ENCODE measurements at places on chromosomes 1 and 21.

DNA sequence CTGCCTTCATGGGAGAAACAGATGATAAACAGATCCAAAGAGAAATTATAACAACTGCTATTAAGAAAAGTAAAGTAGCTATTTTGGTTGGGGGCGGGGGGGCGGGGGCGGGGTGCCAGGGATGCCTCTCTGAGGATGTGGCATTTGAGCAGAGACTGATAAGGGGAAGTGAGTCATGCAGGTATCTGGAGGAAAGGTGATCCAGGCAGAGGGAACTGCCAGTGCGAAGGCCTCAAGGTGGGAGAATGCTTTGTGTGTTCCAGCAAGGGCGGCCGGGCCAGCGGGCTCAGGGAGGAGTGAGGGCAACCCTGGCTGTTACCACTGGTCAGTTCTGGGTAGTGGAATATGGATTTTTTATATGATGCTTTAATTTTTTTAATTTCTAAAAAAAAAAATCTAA is 7.0 kb upstream of the TNFRSF1B start:
- peak; percentile 24 for DNase-seq

DNA sequence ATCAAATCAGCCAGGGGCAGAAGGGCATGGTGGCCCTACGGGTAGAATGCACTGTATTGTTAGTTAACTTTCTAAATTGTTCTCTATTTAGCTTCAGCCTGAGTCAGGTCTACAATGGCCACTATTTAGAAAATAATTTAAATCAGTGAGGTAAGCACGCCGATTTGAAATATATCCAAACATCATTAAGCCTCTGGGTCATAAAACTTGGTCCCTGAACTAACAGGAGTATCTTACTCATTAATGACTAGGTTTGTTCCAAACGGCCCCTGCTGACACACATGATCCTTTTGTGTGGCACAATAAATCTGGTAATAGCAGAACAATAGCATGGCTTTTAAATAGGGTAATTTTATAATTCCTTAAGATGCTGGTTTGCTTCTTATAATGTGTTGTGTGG is 48.4 kb downstream of the STX6 start:
- no peak for DNase-seq

DNA sequence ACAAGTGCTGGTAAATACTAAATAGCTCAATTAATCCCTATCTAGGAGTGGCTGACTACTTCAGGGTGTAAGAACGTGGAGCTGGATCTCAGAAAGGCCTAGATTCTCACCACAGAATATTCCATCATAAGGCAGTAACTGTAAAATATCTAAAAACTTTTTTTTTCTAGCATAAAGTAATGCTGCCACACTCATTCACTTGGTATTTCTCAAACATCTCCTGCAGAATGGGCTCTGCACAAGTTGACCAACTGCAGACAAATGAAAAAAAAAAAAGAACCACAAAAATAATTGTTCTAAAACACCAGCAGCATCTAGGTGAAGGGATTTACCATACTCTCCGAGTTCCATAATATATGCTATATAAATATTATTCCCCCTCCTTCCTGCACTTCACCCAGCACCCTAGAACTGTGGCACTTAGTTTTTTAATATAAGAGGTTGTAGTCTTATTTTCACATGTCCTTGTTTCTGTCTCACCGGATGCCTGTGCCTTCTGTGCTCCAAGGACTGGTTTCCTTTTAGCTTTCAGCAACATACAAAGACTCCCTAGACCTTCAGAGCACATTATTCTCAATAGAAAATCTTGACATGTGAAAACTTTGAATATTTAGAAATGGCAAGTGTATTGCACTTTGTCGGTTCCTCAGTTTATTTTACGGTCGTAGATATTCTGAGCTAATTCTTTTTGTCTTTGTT is 8.9 kb downstream of the VSIG8 start:
- DNase-seq: no peak

DNA sequence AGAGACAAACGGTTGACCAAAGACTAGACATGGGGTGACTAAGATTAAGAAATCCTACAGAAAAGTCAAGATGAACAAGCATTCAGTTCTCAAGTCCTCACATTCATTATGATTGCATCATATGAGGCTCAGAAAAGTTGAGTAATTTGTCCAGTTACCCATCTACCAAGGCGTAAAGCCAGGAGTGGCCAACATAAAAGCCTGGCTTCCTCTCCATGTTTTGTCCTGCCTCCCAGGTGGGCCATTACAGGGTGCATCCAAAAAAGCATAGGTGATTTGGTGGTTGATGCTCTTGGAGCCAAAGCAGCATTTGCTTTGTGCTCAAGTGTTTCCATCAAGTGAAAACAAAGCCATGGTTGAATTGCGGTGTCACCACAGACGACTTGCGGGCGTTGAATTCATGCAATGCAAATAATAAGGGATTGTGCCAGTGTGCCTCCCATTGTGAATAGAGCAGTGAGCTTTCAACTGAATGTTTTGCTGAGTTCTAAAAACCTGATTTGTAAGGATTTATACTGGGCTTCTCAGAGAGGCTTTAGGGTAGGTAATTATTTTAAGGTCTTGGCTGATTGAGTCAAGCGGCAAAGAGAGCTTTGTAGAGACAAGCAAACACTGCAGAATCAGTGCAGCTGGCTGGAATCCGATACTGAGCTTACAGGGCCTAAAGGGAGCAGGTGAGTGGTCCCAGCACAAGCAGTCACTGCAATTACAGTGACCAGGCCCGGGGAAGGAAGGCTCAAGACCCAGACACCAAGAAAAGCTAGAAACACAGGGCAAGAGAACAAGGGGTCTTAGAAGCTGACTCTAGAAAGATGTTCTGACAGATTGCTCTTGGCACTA is 54.1 kb downstream of the KCNJ15 start:
- DNase-seq: no peak

GRCh38 chr21:44515359-44516165 is 24.4 kb downstream of the KRTAP10-1 start:
- peak; percentile 33 for DNase-seq

- DNase-seq: no peak
Observed at GRCh38 chr1:244118109-244118761, 67.2 kb downstream of the ZBTB18 start.

GRCh38 chr1:115036814-115037507 is 7.3 kb downstream of the TSHB start:
- no peak for DNase-seq

- peak; percentile 10 for DNase-seq
Observed at GRCh38 chr1:53069265-53069662, 7.3 kb downstream of the PODN start.

DNA sequence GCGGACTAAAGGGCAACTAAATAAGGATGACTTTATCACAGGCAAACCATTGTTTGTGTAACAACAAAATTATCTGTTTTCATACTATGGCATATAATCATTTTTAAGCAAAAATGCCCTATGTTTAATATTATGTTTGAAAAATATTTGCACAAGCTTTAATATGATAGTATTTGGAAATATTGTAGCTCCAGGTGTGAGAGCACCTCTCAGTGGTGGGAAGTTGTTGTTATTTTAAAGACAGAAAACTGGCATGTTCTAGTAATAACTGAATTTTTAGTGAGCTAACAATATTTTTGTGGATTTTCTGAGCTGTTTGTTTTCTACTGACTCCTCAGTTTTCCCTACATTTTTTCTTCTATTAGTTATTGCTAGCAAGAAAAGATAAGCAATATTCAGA is 578.8 kb downstream of the KCNT2 start:
- no peak for DNase-seq

DNA sequence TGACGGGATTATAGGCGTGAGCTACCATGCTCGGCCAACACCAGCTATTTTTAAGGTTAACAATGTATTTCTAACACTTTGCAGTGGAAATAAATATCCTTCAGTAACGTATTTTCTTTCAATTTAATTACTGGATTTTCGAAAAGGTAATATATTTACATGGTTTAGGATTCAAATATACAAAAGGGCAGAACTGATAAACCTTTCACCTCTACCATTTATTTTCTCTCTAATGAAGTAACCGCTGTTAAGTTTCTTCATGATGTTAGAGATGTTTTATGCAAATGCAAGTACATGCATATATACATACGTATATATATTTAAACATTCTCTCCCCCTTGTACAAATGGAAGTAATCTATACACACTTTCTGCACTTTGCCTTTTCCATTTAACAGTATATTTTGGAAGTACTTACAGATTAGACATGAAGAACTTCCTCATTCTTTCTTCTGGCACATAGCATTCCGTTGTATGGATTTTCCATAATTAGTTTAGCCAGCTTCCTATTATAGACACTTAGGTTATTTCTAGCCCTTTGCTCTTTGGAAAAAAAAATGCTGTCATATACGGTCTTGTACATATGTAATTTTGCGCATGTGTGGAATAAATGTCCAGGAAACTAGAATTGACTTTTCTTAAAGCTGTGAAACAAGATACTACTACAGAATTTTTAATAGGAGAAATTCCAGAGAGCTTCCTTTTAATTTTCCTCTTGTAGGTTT is 14.9 kb upstream of the HJV start:
- DNase-seq: no peak

DNA sequence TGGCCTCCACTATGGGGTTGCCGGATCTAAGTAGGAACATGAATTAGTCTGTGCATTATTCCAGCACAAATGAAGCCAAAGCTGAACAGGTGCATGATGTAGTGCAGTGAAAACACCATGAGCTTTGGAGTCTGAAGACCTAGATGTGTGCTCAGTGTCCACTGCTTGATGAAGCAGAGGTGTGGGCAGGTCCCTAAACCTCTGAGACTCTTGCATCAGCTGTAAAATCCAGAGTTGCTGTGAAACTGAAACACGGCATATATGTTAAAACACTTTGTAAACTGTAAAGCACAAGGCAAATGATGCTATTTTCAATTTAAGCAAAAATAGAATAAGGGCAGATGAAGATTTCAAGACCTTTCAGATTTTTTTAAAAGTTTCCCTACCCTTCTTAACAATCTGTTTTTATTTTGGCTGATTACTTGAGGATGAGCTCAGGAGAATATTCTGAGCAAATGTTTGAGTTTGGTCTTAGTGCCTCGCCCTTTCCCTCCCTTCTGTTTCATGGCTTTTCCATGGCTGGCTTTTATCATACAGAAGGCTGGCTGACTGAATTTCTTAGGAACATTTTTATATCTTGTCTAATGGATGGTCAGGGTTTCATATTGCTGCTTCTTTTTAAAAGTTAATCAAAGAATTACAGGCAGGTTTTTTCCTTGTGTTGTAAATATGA is 221.8 kb downstream of the NTNG1 start:
- no peak for DNase-seq

All from Right ventricle myocardium superior (tissue), 1 donor.